Left ventricle myocardium inferior (tissue), 1 donor: ENCODE measurements at places on chromosomes 13 and 19.

DNA sequence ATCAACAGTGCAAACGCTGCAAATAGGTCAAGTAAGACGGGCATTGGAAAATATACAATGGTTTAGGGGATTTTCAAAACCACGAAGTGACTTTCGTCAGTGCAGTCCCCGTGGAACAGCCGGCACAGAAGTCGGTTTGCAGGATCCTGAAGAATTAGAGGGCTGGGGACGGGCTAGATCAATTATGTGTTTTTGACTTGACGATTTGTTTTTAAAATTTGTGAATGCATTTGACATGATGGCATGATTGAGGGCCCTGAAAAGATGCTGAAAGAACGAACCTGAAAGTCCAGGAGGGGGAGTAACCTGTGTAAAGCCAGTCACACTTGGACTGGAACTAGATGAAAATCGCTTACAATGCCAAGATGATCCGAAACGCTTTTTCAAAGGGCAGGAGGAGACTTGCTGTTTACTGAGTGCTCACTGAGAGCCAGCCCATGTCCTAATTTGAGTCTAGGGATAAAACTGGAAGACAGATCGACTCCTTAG is 8.9 kb upstream of the DGKH start:
- no peak for DNase-seq

DNA sequence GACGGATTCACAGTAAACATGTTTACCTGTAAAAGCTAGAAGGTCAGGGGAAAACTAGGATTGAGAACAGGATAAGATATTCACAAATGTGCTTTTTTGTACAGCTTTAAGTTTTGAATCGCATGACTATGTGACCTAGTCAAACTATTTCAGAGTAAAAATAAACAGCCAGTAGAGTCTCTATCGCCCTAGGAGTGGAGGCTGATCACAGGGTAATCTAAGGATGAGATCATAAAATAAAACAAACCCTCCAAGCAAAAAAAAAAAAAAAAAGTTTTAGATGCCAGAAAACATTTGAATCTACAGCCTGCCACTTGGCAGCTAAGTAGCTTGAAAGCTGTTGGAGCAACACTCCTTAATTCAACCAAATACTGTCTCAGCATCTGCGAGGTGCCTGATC is 26.8 kb downstream of the ZNF350 start:
- DNase-seq, result no peak

DNA sequence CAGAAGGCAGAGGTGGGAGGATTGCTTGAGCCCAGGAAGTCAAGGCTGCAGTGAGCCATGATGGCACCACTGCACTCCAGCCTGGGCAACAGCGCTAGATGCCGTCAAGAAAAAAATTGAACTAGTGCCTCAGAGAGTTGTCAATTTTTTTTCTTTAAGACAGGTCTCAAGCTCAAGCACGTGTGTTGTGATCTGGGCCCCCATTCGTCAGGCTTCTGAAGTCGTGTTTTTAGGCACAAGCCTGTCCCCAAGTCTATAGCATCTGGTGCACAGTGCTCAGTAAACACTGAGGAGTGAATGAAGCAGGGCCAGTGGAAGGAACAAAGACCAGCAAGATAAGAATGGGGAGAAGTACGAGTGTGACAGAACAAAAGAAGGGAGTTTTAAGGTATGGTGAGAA is 23.7 kb upstream of the LAMP1 start:
- DNase-seq, result no peak

GRCh38 chr19:47598407-47599349 is 10.3 kb upstream of the BICRA start:
- DNase-seq, result no peak

GRCh38 chr19:1961000-1961883 is 20.3 kb downstream of the CSNK1G2 start:
- no peak for DNase-seq

- DNase-seq, result no peak
These were observed 46.8 kb downstream of the EFNB2 start for GRCh38 chr13:106488686-106489085.

DNA sequence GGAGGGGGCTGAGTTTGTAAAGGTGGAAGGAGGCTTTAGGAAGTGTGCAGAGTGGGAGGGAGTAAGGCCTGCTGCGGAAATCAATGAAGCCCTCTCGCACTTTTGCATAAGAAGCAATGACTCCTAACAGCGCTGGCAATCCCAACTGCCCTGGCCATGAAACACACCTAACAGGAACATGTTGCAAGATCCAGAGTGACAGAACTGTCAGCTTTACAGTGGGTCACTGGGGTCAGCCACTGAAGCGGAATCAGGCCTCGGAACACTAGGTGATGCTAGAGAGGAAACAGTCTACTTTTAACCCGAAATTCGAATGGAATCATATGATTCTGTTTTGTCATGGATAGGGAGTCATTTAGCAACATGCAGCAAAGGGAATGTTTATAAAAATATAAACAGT is 54.4 kb downstream of the FGF14 start:
- no peak for DNase-seq

DNA sequence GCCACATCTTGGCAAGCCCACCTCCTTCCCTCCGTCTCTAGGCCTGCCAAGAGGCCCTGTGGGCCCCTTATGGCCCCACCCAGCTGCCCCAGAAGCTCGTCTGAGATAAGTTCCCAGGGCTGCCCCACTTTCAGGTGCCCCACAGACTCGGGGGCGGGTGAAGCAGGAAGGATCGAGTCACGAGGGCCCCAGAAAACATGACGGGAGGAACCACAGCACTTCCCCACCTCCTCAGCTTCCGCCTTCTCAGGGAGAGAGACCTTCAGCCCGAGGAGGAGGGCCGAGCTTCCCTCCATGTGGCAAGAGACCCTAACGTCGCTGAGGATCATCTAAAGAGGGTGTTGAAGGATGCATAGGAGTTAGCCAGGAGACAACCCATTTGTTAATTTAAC is 4.5 kb upstream of the IL12RB1 start:
- peak; percentile 52 for DNase-seq

DNA sequence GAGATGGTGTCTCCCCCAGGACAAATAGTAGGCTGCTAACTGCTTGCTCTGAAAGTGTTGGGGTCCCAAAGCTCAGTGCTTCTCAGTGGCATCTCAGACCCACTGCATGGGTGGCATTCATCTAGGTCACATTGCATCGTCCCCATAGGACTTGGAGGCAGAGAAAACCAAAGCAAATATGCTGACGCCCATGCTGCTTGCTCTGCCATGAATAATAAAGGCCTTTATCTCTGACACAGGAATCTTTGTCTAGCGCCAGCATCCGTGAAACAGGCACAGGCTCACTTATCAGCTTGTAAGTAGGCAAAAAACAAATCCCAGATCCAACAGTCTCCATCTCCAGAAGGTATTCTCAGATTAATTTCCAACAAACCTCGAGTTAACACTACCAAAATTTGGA is 18.9 kb upstream of the IPO5 start:
- DNase-seq, result no peak

- DNase-seq, result no peak
These were observed 101.7 kb downstream of the TNFRSF19 start for GRCh38 chr13:23671897-23672296.

GRCh38 chr19:49216071-49216470 is 58.5 kb downstream of the TRPM4 start:
- no peak for DNase-seq

GRCh38 chr19:30144242-30144758 is 202.3 kb downstream of the URI1 start:
- no peak for DNase-seq

DNA sequence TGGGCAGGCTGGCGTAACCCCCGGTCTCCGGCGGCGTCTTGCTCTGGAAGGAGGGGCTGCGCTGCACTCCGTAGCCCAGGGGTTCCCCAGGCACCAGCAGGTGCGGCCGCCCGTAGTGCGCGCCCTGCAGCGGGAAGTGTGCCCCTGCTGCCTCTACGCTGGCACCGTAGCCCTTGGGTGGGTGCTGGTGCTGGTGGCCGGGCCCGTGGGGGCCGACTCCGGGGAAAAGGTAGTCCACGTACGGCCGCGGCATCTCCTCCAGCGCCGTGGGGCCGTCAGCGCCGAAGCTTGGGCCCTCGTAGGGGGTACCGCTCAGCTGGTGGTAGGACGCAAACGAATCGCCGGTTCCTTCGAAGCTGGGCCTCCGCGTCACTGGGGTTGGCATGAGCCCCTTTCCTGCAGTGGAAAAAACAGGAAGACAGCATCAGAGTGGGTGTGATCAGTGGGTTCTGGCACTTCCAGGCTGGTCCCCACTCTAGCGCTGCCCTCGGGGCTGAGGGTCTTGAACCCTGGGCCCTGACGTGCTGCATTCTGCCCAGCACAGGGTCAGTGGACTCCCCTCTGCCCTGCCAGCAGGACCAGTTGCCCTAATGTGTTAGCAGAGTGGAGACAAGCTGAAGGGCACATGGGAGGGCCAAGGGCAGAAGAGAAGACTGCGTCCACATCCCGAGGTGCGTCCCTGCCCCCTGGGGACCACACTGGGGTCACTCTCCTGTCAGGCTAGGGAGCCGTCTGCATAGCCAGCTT is 72.3 kb downstream of the LATS2 start:
- DNase-seq, result no peak

DNA sequence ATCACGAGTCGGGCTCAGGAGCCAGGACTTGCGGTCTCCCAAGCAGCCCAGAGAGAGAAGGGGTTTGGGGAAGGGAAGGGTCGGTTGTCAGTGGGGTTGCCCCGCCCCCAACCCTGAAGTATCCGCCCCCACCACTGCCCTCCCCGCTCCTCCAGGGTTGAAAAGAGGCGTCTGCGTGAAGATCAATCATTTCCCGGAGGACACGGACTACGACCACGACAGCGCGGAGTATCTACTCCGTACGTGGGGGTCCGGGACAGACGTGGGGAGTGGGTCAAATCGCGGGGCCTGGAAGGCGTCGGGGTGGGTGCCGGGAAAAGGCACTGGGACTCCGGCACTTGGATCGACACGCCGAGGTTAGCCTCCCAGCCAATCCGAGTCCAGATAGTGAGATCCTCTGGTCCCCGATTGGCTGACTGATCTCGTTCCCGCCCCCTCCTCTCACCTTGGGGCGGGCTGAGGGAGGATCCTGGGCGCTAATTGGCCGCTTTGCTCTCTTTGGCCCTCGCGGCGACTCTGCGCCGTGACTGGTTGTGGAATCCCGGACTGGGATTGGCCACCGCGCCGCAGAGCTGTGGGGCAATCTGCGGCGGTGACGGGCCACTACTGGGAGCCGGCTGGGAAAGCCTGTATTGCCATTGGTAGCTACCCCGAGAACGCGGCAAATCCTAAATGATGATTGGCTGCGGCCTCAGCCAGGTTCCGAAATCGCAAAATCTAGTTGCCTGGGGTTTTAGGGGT is 13.3 kb upstream of the CACNG6 start:
- DNase-seq, result peak; percentile 50

DNA sequence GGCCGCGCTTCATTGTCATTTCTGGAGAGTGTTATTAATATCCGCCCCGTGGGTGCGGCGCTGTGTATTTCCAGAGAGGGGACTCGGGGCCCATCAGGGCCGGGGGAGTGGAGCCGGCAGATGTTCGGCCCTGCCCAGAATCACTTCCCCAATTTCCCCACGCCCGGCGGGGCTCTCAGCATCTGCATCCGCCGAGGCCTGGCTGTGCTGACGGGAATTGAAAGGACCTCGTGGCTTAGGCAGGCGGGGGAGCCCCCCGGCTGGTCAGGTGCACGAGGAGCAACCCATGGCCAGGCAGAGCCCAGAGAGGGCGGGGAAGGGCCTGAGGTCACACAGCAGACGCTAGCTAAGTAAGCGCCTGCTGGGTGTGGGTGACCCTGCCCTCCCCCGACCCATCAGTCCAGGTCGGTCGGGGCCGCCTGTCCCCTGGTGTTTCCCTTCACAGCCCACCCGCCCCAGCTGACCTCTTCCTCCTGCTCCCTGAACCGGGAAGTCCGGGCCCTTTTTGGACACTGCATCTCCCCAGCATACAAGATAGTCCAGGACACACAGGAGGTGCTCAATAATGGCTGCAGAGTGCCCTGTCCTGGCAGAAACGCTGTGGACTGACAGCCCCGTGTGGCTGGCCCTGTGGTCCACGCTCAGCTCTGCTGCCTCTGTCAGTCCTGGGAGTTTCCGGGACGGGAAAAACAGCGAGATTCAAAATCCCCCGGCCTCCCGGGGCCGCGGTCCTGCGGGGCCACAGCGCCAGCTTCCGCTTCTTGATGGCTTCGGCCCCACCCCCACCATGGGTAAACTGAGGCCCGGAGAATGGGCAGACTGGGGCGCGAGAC is 22.1 kb downstream of the ARID3A start:
- peak; percentile 64 for DNase-seq

DNA sequence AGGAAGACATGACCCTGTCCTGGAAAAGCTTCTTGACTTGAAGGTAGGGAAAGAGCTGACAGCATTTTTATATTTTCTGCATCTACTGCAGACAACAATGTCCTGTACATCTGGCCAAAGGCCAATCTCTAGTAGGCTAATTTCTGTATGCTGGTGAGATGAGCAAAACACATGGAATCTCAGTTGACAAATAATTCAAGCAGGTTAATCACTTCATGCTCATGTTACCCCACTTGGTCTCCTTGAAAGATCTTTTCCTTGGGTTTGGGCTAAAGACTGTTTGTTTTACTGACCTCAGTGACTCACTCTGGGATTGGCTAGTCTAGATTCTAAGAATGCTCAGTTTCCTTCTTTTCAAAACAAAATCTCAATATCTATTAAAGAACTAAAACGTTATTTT is 298.8 kb downstream of the LMO7 start:
- DNase-seq, result no peak

DNA sequence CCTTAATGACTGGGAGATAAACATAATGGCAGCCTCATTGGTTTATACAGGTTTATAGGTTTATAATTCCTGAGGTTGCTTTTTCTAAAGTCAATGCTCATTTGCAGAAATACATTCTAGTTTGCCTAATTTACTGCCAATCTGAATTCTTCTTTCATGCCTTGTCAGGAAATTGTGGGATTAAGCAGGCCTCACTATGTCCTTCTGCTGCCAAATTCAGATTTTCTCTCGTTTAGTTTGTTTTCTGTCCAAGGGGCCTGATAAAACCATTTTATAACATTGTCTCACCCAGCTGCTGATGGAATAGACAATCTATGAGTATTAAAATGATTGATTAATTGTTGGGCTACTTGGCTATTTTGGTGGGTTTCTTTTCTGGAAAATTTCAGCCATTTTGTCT is 42.4 kb upstream of the OBI1 start:
- no peak for DNase-seq

- no peak for DNase-seq
These were observed 78.9 kb downstream of the LNX2 start for GRCh38 chr13:27541386-27541785.

DNA sequence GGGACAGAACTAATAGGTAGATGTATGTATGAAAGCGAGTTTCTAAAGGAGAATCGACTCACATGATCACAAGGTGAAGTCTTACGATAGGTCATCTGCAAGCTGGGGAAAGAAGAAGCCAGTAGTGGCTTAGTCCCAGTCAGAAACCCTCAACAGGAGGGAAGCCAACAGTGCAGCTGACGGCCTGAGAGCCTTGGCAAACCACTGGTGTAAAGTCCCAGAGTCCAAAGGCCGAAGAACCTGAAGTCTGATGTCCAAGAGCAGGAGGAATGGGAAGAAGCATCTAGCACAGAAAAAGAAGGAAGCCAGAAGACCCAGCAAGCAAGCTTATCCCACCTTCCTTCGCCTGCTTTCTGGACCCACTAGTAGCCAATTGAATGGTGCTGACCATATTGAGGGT is 507.6 kb upstream of the ARGLU1 start:
- no peak for DNase-seq
